ENCODE measurements at places on chromosomes 5 and 9.

- DNase-seq: no peak
These were observed 595.4 kb downstream of the IRX1 start for GRCh38 chr5:4191041-4191440.

GRCh38 chr5:68405784-68406743 lies 190.5 kb downstream of the PIK3R1 start:
- no peak for DNase-seq

GRCh38 chr9:9229269-9229668 lies 1383.5 kb downstream of the PTPRD start:
- DNase-seq: no peak

DNA sequence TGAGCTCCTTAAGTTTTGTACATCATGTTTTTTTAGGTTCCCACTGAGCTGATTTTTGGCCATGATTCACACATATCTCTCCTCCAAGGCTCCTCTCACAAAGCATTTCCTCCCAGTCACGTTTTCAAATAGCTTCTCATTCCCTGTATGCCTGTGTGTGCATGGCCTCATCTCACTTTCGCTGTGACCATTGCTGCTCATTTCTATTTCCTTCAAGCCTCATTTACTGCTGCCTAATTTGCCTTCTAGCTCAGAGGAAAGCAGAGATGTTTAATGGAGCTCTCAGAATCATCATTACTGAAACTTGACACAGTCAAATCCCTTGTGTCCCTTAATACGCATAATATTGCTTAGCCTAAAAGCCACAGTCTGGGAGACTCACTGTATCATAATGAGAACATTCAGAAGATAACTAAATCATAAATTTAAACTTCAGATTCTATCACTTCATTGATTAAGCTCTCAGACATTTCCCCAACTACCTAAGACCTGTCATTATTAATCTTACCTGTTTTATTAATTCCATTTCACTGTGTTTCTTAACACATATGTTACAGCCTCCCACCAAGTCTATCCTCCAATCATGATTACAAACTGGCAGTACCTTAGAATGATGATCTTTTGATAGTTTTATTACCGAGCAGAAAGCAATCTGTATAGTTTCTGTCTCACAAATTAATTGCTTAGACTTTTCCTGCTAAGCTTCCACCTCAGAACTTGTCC lies 278.3 kb upstream of the PTGER4 start:
- no peak for DNase-seq

DNA sequence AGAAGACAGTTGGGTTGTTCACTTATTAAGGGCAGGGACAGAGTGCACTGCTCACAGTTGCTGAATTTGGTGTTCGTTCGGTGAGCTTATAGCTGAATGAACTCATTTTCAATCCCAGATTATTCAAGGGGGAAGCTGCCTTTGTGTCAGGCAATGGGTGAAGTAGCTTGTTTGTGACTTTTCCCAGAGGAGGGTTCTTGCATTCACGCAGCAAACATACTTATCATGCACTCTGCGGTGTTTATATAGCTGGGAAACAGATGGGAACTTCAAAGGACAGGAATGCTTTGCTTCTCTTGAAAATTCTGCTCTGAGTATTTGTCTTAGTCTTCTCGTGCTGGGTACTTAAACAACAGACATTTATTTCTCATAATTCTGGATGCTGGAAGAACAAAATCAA lies 64.7 kb upstream of the ABCA1 start:
- DNase-seq: no peak

GRCh38 chr9:131393622-131394463 lies at the start of gene PRRC2B:
Gene PRRC2B, plus strand, starts transcription at chr9:131394086. Its CDS starts 36,059 bp downstream, at chr9:131430145.
- peak; percentile 93 for DNase-seq

GRCh38 chr5:111747337-111747736 lies 9.7 kb downstream of the NREP start:
- no peak for DNase-seq

DNA sequence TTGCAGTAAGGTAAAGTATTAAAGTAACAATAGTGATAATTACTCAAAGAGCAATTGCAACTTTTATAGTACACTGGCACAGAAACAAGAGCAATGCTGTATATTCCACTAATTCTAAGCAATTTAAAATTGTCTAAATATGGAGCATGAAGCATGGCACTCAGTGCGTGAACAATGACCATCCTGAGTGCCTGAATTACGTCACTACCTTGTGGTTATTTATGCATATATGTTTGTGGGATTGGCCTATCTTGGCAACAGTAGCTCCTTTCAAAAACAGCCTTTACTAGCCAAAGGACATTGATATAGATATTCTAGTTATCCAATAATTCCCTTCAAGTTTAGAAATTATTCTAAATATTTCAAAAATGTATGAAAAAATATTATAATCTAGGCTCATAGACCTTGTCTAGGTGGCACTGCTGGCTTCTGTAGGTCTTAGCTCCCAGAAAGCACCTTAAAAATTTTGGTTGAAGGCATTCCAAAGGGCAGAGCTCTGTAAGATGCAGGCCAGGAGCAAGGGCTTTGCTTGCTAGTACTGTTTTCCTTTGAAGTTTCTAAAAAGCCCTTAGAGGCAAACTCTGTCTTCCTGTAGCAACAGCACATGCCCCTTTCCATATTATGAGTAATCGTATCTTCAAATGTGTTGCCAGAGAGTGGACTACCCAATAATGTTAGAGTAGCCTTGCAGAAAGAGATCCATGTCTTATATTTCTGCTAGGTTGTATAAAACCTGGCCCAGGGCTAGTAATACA lies 719.3 kb downstream of the NR2F1-AS1 start:
- no peak for DNase-seq

DNA sequence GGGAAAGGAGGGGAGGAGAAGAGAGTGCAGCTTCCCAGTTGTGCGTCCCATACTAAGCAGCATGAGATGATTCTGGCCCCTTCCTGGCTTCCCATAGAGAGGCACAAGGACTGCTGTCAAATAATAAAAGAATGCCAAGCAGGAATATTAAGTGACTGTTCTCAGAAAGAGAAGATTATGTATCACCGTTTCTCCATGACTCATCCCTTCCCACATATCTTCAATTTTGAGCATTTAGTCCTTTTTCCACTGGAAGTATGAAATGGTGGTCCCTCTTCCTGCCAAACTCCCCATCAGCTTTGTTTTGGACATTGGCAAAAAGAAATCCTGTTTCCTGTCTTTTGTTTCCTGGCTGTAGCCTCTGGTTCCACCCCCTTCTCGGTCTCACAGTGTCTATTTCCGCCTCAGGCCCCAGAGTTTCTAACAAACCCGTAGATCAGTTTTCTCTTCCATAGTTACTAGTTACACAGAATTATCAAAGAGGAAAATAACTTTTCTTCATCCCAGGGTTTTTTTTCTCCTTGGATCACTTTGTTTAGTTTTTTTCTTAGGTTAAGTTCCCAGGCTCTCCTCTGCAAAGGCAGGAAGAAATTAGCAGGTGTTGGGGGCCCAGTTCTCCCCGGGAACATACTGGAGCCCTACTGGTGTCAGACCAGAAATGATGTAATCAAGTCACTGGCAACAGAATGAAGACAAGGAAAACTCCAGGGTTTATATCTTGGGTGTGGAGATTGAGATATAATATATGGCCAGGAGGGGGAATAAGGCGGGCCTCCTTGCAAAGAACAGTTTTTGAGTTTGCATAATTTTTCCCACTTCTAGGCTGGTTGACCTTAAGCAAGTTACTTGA lies 26.4 kb upstream of the ARHGAP26 start:
- no peak for DNase-seq

GRCh38 chr9:19174127-19174912 lies 47.0 kb upstream of the PLIN2 start:
- DNase-seq: peak; percentile 71

- DNase-seq: no peak
These were observed 501 bp downstream of the ENHO start for GRCh38 chr9:34522091-34522887.

DNA sequence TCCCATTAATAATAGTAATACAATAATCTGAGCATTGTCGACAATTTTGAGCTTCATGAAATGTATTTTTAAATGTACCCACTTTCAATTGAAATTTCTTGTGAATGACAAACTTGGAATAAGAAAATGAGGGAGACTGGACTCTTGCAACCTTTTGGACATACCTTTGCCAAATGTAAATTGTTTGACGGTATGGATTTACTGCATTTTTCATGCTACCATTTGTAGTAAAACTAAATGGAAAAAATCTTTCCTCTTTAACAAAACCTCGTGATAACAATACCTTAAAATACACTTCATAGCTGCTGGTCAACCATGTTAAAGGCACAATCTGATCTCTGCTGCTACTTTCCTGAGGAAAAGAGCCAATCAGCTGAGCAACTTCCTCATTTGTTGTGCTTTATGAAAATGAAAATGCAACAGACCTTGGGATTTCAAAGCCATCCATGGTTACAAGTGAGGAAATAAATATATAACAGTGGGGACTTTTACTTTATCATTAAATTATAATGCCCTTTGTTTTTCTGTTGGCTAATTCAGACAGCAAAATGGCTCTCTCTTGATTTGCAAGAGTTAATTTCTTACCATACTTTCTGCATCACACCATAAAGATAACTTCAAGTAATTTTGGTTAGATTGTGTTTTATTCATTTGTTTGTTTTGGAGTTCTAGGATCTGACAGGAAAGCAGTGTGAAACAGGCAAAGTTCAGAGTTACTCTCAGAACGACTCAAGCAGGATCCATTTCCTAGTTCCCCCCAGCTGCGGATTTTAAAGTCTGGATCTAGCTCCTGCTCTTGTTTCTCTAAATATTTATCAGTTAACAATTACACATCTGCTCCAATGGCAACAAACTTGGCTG lies 1.1 kb downstream of the ALDH1A1 start:
- no peak for DNase-seq

DNA sequence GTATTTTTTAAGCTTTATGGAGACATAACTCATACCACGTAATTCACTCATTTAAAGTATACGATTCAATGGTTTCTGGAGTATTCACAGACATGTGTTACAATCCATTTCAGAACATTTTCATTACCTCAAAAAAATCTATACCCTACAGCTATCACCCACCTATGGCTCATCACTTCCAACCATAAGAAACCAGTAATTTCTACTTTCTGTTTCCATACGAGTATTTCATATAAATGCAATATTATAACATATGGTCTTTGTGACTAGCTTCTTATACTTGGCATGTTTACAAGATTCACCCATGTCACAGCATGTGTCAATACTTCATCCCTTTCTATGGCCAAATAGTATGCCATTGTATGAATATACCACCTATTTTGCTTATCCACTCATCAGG lies 18.8 kb downstream of the UBQLN1 start:
- DNase-seq: no peak

GRCh38 chr5:76638479-76638878 lies 15.3 kb upstream of the F2RL2 start:
- DNase-seq: no peak

- DNase-seq: no peak
These were observed 130.0 kb upstream of the LHFPL2 start for GRCh38 chr5:78778538-78778937.

- no peak for DNase-seq
These were observed 20.5 kb downstream of the SRFBP1 start for GRCh38 chr5:121982146-121982892.

DNA sequence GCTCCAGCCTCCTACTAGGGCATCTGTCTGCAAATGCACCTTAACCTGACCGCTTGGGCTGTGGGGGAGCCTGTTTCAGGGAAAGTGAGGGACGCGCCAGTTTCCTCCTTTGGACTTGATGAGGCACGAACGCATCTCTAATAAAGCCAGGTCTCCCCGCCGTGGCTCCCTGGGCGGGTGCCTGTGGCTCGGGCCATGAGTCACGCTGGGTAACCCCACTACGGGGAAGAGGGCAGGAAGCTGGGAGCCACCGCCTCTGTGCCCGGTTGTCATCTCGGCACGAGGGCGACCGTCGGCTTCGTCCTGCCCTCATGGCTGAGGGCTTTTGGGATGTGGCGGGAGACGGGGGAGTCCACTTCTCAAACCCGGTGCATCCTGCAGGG lies 12.1 kb downstream of the NOTCH1 start:
- peak; percentile 62 for DNase-seq

- DNase-seq: no peak
These were observed 16.1 kb downstream of the GSN start for GRCh38 chr9:121283856-121284732.

GRCh38 chr9:113803811-113804589 lies 72.1 kb upstream of the ZNF618 start:
- DNase-seq: no peak

DNA sequence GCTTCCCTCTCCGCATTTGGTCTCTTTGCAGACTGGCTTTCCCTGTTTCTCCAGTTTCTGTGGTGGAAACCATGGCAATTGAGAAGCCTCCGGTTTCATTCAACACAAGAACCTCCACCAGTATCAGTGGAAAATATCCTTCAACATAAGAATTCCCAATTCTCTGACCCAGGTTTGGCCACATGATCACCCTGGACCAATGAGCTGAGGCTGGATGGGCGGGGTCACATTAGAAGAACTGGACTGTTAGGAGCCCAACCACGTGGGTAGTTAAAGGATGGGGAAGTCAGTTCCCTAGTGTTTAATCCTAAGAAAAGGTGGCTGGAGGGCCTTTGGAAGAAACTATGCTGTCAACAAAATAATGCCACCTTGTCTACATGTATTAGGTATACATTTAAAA lies 336.3 kb downstream of the DMRT2 start:
- no peak for DNase-seq

- DNase-seq: peak; percentile 86
These were observed 2.5 kb downstream of the IL11RA start for GRCh38 chr9:34654323-34655051.

- DNase-seq: no peak
These were observed 38.3 kb downstream of the PIK3R1 start for GRCh38 chr5:68253624-68254585.

GRCh38 chr5:166961028-166961427 lies 1330.4 kb upstream of the WWC1 start:
- DNase-seq: no peak

DNA sequence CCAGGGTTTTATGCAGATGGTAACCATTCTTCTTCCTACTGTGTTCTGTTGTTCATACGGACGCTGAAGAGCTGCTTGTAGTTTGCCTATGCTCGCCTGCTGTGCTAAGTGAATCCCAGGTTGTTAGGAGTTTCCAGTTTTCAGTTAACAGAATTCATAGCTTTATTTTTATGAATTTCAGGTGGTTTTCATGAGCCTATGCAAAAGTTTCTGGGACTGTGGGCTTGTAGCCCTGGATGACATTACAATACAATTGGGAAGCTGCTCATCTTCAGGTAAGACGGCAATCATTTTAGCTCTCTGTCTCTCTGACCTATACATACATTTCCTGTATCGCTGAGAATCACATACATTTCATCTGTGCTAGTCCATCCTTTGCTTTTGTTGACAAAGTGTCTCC lies 90.3 kb upstream of the SMC5 start:
- no peak for DNase-seq

DNA sequence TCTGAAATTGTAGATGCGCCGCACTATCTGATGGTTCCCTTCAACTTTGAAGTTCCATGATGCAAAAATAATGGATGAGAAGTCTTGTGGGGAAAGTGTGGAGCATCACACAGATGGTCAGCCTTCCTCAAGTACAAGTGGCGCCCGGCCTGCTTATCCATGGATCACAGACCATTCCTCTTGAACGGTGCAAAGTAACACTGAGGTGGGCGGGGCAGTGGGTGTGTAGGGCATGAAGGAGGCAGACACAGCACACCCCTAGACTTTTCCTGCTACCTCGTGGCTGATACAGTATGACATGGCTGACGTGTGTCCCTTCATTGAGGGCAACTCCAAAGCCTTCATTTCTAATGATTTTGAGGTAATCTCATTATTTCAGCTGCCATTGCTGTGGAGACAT lies 2.5 kb upstream of the GNG10 start:
- DNase-seq: no peak

Measured in left ventricle myocardium superior (tissue), 1 donor.